IPS-NIHi11 (cell line): ENCODE measurements at places on chromosomes 2 and 18.

- no peak for DNase-seq
These were observed 69.7 kb upstream of the ACKR3 start for GRCh38 chr2:236499691-236500578.

GRCh38 chr2:103484906-103485305, 723.1 kb downstream of the TMEM182 start:
- no peak for DNase-seq

- no peak for DNase-seq
These were observed 73.8 kb downstream of the USP40 start for GRCh38 chr2:233492751-233493150.

- DNase-seq: no peak
These were observed 194.0 kb upstream of the RBBP8 start for GRCh38 chr18:22739061-22739642.

DNA sequence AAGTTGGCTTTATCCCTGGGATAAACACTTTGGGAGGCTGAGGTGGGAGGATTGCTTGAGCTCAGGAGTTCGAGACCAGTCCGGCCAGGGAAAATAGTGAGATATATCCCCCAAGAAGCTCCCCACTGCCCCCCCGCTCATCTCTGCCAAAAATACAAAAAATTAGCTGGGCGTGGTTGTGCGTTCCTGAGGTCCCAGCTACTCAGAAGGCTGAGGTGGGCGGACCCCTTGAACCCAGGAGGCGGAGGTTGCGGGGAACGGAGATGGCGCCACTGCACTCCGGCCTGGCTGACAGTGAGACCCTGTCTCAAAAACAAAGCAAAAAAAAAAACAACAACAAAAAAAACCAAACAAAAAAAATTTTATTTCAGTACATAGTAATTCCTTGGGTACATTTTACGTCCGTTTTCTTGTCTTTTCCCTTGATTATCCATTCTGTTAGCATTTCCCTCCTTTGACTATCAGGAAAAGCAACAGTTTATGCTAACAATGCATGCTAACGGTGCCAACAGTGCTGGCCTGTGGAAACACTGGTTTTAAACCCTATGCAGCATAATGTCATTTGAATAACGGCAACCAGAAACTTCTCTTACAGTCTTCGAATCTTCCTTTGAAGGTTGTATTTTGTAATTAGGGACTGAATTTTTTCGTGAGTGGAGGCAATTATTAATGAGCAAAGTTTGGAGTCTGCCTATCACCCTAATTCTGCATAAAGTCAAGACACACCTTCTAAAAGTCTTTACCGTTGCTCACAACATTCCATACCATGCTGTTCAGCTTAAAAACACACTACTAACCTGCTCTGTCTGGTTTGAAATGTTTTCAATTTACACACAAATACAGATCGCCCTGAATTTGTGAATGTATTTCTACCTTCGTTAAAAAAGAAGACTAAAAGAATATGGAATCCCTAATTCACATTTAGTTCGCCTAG, 721 bp upstream of the MIB1 start:
- DNase-seq: no peak
